ENCODE measurements at places on chromosomes 13 and 19.
A peak's percentile ranks its signal among the peaks of the same experiment; 100 is the strongest.

- no peak for DNase-seq
Observed at GRCh38 chr13:113969973-113970611, 3.8 kb downstream of the C13orf46 start.

DNA sequence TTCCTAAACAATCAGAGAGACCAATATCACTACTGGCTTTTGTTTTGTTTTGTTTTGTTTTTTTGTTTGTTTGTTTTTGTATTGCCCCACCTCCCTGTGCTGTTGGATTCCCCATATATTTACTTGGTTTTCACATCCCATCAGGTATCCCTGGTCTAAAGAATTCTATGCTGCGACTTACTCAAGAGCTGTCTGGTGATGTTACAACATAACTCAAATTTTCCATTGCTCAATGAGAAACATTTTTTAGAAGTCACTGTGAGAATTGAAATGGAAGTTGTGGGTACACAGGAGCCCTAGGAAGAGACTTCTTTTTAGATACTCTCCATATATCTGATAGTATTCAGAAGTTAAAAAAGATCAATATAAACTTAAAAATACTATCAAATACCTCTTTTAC lies 181.4 kb downstream of the KLF5 start:
- no peak for DNase-seq

- no peak for DNase-seq
Observed at GRCh38 chr19:55172741-55173140, 6.3 kb upstream of the DNAAF3 start.

DNA sequence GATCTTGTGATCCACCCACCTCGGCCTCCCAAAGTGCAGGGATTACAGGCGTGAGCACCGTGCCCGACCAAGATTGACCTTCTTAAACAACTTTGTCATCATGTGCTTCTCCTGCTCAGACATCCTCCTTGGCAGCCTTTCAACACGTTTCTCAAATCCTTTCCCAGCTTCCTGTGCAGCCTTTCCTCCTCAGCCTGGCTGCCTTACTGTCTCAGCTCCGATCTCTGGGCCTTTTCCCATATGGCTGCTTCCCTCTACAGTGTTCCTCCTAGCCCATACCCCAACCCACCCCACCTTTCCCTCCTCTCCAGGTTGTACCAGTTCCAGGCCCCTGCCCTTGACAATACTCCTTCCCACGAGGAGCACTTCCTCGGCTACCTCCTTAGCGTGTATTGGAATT lies 7.2 kb downstream of the PHF11 start:
- DNase-seq = no peak

- DNase-seq = no peak
Observed at GRCh38 chr19:5558101-5558621, 9.6 kb downstream of the TINCR start.

GRCh38 chr19:1173845-1174809 lies at the start of gene SBNO2:
TSS of gene SBNO2 (minus strand) at chr19:1174268. CDS start at chr19:1154276, 19,992 bp downstream.
- peak; percentile 97 for DNase-seq

- no peak for DNase-seq
Observed at GRCh38 chr13:98433654-98434053, 143.3 kb downstream of the STK24 start.

GRCh38 chr13:114285166-114285808 lies 3.9 kb downstream of the UPF3A start:
- no peak for DNase-seq

GRCh38 chr13:24271601-24272451 lies 37.6 kb upstream of the C1QTNF9 start:
- DNase-seq = peak; percentile 69

- DNase-seq = peak; percentile 54
Observed at GRCh38 chr19:19405971-19406877, 749 bp downstream of the GATAD2A start.

- no peak for DNase-seq
Observed at GRCh38 chr19:29088761-29089160, 124.2 kb downstream of the UQCRFS1 start.

DNA sequence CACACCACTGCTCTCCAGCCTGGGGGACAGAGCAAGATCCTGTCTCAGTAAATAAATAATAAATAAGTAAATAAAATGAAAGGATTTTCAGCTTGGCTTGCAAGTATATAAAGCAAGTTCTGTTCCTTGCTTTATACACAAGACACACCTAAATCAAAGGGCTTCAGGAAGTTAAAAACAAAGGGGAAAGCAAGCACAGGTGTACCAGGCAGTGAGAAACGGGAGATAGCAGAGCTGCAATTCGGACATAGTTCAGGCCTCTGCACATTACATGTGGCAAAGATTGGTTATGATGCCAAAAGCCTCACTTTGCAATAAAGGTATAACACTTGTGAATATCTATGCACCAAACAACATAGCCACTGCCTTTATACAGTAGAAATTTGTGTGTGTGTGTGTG lies 47.5 kb downstream of the MYO9B start:
- DNase-seq = no peak

GRCh38 chr13:111282425-111282824 lies 38.0 kb upstream of the TEX29 start:
- no peak for DNase-seq

GRCh38 chr13:75666646-75667351 lies 30.7 kb downstream of the LMO7 start:
- no peak for DNase-seq

DNA sequence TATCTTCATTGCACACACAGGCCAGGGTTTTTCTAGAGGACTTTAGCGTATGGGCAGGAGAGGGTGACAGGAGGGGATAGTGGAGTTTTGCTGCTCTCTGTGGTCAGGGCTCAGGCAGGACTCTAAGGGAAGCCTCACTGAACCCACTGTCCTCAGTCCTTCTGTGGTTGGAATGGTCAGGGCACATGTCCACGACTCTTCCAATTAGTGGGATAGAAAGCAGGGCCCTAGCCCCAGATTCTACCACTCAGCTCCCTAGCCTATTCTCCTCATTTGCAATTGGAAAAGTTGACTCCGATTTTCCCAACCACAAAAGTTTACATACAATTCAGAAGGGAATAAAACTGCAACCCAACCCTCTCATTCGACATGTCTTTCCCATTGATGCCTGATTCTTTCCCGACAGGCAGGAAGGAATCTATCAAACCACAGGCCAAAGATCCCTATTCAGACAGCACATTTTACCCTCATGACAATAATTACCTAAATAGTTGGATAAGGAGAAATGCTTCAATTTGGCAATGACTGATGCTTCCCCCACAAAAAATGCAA lies 38.2 kb downstream of the TGDS start:
- no peak for DNase-seq

GRCh38 chr13:103081435-103081834 lies 15.2 kb upstream of the SLC10A2 start:
- no peak for DNase-seq

- DNase-seq = no peak
Observed at GRCh38 chr13:35866801-35867200, 264.4 kb downstream of the DCLK1 start.

GRCh38 chr19:16002406-16003384 lies 53.9 kb downstream of the OR10H4 start:
- no peak for DNase-seq

DNA sequence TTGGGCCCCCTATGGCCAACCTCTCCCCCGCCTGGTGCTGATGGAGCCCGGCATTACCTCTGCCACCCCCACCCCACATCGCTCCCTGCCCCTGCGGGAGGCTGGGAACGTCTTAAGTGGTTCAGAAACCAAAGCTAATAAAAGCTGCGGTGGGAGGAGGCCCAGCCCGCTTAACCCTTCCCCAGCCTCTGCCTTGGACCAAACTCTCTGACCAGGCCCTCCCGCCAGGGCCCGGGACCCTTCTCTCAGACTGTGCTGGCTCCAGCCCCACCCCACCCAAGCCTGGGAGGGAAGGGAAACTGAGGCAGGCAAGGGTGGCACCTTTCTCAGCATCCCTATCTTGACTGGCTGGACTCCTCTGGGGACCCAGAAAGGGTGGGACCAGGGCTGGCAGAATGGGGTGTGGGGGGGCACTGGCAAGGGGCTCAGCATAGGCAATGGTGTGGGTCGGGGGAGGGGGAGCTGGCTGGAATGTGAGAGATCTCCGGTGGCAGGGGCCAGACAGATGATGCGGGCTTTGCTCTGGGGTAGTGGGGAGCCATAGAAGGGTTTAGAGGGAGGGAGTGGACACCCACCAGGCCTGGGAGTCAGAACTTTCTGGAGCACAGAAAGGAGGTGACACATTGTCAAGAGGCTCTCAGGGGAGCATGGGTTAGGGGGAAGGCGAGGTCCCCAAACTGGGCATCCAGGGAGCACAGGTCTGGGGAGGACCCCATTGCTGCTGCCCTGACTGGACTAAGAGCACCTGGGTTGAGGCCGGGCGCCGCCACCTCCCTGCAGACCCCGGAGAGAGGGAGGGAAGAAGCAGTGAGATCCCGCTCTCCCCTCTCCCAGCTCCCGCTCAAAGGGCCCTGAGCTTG lies 21.9 kb downstream of the SMIM24 start:
- DNase-seq = no peak

DNA sequence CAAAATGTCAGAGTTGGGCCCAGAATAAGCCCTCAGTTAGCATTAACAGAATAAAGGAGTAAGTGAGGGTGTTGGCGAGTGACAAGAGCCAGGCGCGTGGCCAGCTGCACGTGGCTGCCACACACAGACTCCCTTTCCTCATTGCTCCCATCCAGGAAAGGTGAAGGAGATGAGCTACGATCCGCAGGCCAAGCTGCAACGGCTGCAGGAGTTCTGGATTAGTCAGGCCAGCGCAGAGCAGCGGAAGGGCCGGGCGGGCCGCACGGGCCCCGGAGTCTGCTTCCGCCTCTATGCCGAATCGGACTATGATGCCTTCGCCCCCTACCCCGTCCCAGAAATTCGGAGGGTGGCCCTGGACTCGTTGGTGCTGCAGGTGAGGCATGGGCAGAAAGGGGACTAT lies 13.2 kb downstream of the DHX34 start:
- no peak for DNase-seq

GRCh38 chr19:35744430-35745327 lies 539 bp downstream of the U2AF1L4 start:
- DNase-seq = peak; percentile 91

- no peak for DNase-seq
Observed at GRCh38 chr13:49098771-49099512, 121.2 kb upstream of the MLNR start.

GRCh38 chr13:42544246-42544926 lies 29.6 kb upstream of the TNFSF11 start:
- DNase-seq = no peak

DNA sequence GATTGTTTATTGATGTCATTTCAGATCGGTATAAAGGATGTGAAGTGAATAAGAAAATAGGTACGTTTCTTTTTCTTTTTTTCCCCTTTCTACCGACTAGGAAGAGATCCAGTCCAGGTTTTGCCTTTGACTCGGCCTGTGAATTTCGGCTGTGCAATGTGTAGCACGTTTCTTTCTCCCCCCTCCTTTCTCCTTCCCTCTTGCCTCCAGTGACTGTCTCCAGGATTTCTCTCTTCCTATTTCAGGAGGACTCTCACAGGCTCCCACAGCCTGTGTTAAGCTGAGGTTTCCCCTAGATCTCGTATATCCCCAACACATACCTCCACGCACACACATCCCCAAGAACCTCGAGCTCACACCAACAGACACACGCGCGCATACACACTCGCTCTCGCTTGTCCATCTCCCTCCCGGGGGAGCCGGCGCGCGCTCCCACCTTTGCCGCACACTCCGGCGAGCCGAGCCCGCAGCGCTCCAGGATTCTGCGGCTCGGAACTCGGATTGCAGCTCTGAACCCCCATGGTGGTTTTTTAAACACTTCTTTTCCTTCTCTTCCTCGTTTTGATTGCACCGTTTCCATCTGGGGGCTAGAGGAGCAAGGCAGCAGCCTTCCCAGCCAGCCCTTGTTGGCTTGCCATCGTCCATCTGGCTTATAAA lies at the start of gene GPC6:
TSS of gene GPC6 (plus strand) at position 185 of the 657 bp plus-strand sequence.
- no peak for DNase-seq

GRCh38 chr19:8486661-8487136 lies 15.7 kb downstream of the PRAM1 start:
- DNase-seq = no peak

DNA sequence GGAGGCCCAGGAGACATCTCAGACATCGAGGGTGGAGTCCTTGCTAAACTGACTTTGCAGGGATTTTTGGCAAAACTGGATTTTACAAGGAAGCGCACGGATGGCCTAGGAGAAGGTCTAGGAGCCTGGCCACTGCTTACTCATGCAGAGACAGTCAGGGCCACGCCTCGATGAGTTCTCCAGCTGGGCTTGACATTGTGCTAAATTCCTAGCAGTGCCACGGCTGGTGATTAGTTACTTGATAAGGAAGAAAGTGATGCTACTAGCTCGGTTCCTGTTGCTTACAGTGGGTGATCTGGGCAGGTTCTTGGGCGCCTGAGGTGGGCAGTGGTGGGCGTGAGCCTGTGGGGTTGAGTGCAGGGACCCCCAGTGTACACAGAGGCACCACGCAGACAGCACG lies 143.4 kb downstream of the SOX1 start:
- no peak for DNase-seq

DNA sequence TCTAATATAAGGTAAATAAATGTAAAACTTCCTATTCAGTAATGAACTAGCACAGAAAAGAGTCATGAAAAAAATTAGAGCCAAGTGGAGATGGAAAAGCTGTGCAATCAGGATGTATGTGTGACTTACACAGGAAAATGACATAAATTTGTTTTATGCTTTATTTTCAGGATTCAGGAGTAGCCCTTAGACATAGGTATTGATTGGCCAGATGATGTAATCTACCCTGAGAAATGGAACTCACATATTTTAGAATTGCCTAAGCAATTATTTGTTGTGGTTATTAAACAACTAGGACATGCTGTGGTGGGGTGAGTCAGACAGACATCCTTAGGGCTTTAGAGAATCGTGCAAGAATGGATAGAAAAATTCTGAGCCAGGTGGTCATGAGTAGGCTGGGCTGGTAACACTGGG lies 110.6 kb downstream of the PCDH9 start:
- DNase-seq = no peak

GRCh38 chr13:84946192-84946591 lies 853.0 kb downstream of the SLITRK6 start:
- DNase-seq = no peak

DNA sequence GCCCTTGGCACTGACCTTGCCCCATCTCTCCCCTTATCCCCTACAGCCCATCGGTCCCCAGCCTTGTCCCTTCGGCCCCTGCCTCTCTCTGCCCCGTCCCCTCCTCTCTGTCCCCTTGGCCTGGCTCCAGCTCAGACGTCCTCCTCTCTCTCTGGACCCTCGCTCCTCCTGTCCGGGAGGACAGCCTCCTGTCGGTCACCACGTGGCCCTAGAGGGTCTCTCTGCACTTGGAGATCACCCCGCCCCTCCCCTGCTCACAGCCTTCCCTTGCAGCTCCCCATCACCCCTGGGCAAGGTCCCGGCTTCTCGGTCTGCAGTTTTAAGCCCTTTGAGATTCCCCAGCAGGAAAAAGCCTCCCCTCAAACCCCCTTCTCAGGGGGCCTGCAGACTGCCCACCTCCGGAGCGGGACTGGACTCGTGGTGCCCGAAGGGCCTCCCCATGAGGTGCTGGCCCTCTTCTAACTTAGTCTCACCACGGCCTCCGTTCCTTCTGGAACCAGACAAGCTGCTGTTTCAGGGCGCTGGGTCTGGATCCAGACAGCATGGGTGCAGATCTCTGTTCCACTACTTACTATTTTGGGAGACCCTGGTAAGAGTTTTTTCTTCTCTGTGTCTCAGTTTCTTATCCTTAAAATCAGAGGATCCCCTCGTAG lies 3.3 kb upstream of the KLK15 start:
- DNase-seq = no peak

All from stimulated activated naive CD8-positive, alpha-beta T cell treated with anti-CD3 and anti-CD28 coated beads, Interleukin-15, amount 100 ng/mL, for 72 hours (primary cell).